ENCODE measurements at places on chromosomes 4 and X.

- no peak for DNase-seq
Observed at GRCh38 chrX:150536455-150537116, 31.8 kb upstream of the MTM1 start.

DNA sequence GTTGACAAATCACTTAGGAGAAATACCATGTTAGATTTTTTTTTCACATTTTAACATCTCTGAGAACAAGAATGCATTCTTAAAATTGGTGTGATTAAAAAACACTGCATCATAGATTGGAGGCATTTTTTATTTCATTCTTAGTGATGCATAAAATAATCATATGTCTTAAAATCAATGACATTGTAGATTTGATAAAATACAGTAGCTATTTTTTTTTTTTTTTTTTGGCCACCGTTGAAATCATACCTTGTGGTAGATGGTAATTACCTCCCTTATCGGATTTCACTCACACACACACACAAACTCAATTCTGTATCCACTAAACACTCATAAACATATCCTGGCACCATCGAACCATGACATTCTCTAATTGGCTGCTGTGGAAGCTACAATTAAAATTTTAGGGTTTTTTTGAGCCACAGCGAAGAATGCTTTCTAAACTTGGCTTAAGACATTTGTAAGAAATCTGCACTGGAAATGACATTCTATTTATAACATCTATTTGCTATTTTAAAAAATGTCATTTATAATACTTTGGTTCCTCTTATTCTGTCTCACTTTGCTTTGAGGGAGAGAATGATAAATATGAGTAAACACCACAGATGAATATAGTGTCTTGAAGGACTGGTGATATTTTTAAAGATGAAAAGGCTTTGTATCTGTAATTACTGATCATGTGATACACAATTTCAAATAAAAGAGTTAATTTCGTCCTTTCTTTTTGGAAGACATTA is 60.1 kb downstream of the CCSER1 start:
- no peak for DNase-seq

DNA sequence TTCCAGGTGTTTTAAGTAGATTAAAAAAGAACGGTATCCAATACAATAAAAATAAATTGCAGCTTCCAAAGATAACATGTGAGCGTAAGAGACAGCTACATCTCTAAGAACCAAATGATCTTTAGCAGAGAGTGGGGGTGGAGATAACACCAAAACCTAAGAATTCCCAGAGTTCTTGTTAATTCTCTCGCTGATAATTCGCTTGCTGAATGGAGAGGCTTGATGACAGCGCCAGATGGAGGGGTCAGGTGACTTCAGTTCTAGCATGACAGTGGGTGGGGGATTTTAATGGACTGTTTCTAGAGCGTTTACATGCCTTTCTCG is 2.3 kb downstream of the CLCN4 start:
- DNase-seq, result no peak

DNA sequence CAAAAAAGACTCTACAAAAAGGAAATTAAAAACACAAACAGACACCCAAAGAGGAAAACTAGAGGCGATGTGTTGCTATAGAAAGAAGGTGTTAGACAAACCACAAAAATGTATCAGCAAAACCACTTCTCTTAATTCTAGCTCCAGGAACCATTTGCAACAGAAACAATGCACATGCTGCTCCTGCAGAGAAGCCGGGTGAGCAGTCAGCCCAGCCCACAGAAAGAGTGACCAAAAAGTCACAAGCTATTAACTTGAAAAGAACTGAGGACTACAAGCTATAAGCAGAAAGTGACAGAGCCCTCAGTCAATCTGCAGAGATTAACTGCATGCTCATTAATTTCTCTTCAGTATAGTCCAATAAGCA is 96.2 kb upstream of the KLHL13 start:
- no peak for DNase-seq

Measured in stimulated activated CD4-positive, alpha-beta T cell treated with anti-CD3 and anti-CD28 coated beads, TNF-alpha, amount 100 ng/mL, for 48 hours (primary cell).